Suprapubic skin (tissue), 4 donors: ENCODE measurements at places on chromosomes 3 and 15.

DNA sequence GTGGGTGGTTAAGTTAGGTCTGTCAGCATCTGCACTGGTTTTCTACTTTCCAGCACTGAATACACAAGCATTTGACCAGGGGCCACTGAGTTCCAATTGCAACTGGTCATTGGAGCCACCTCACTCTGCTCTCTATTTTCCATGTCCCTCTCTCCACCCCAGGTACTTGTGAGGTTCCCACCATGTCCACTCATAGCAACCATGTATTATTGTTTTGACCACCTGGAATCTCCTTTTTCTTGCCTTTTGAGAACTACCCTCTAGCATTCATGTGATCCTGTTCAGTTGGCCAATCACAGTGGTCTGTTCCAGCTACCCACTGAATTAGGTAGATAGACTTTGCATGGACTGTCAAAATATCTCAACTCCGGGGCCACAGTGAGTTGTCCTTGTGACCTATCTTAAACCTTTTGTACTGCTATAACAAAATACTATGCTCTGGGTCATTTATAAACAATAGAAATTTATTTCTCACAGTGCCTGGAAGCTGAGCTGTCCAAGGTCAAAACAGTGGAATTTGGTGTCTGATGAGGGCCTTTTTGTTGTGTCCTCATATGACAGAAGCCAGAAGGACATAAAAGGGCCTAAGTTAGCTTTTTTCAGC, 20.2 kb upstream of the TM4SF18 start:
- H3K27me3 ChIP-seq = no peaks in the 10 kb centered on the region
- no peak for DNase-seq
- H3K4me1 ChIP-seq = no peaks in the 10 kb centered on the region
- no peak overlapping the region for H3K4me3 ChIP-seq
- H3K27ac ChIP-seq = no peak overlapping the region

- no peak overlapping the region for H3K27ac ChIP-seq
- DNase-seq = no peak
- no peak overlapping the region for H3K4me3 ChIP-seq
- H3K4me1 ChIP-seq = no peaks in the 10 kb centered on the region
- peaks cover 30% of the 10 kb centered on the region for H3K36me3 ChIP-seq
- no peaks in the 10 kb centered on the region for H3K27me3 ChIP-seq
Observed at GRCh38 chr15:61871926-61872522, 188.2 kb downstream of the VPS13C start.

DNA sequence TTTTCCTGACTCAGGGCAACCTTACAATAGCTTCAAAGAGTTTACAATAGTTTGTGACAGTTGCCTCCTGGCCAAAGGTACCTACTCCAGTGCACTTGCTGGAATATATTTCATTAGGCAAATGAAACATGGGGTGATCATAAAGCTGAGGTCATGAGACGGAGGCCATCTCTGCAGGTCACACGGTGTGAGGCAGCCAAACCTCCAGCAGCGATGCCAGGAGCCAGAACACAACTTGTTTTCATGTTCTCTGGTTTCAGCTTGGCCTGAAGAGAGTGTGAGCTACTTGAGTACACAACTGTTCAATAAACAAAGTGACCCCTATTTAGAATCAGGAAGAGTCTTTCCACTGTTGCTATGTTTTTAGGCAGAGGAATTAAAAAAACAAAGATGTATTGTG, 42.7 kb upstream of the PYGO1 start:
- no peaks in the 10 kb centered on the region for H3K36me3 ChIP-seq
- H3K4me1 ChIP-seq = peaks cover 6% of the 10 kb centered on the region
- no peak overlapping the region for H3K27ac ChIP-seq
- no peak for DNase-seq

- H3K4me1 ChIP-seq = no peaks in the 10 kb centered on the region
- no peaks in the 10 kb centered on the region for H3K36me3 ChIP-seq
- no peak overlapping the region for H3K27ac ChIP-seq
- no peak for DNase-seq
Observed at GRCh38 chr3:61725851-61726333, 164.5 kb downstream of the PTPRG start.

- peaks cover 14% of the 10 kb centered on the region for H3K4me1 ChIP-seq
- H3K27me3 ChIP-seq = no peaks in the 10 kb centered on the region
- no peak overlapping the region for H3K4me3 ChIP-seq
- no peaks in the 10 kb centered on the region for H3K36me3 ChIP-seq
- H3K27ac ChIP-seq = no peak overlapping the region
- no peak for DNase-seq
Observed at GRCh38 chr3:195553268-195553667, 10.1 kb upstream of the PPP1R2 start.

DNA sequence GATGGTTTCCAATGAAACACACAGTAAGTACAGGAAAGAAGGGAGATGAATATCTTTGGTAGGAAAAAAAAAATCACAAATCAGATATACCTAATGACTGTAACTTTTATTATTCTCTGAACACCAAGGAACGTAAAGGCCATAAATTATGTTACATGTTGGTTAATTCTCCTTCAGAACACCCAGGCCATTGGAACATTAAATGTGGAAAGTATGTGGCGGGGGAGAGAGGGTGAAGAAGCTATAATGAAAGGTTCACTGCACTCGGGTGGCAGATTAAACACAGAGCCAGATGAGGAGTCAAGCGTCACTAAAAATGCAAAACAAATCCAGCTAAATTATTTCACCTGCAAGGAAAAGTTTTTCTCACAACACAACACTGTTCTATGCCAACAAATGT, 193.8 kb downstream of the FHIT start:
- H3K27ac ChIP-seq = no peak overlapping the region
- H3K4me1 ChIP-seq = peaks cover 5% of the 10 kb centered on the region
- no peak overlapping the region for H3K4me3 ChIP-seq
- DNase-seq = no peak
- no peaks in the 10 kb centered on the region for H3K36me3 ChIP-seq

- no peaks in the 10 kb centered on the region for H3K36me3 ChIP-seq
- no peak for DNase-seq
- no peak overlapping the region for H3K27ac ChIP-seq
- H3K27me3 ChIP-seq = no peaks in the 10 kb centered on the region
Observed at GRCh38 chr3:143951351-143951971, 20.2 kb upstream of the DIPK2A start.

DNA sequence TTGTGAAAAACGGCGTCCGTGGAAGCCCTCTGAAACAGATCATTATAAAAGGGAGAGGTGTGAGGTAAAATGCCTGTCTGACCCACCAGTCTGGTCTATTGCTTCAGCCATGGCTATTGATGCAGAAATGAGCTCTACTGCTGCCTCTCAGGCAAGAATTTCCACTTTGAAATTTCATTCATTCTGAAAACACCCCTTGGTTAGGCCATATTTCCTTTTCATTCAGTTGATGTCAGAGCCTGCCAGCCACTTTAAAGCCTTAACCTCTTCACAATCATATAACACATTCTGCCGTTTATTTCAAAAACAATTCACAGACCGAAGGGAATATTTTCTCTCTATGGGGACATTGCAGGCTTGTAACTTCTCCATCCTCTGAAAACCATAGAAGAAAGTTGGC, 71.9 kb downstream of the FOXB1 start:
- H3K4me3 ChIP-seq = no peak overlapping the region
- no peaks in the 10 kb centered on the region for H3K27me3 ChIP-seq
- no peak for DNase-seq
- no peaks in the 10 kb centered on the region for H3K36me3 ChIP-seq

DNA sequence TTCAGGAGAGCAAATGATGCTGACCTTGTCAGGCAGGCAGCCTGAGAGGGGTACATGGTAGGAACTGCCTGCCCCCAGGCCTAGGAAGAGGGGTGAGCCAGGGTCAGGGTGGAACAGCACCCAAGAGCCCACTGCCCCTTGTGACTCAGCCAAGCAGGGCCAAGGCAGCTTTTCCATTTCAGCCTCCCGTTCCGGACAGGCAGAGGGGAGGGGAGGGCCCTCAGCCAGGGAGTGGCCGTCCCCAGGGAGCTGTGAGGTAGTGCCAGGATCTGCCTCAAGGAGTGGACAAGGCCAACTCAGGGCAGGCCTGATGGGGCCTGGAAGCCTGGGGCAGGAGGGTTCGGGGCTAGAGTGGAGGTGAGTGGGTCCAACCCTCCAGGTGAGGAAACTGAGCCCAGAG, 5.1 kb upstream of the ANKRD63 start:
- no peaks in the 10 kb centered on the region for H3K36me3 ChIP-seq
- no peak overlapping the region for H3K4me3 ChIP-seq
- H3K27me3 ChIP-seq = peaks cover 19% of the 10 kb centered on the region
- no peak overlapping the region for H3K27ac ChIP-seq

DNA sequence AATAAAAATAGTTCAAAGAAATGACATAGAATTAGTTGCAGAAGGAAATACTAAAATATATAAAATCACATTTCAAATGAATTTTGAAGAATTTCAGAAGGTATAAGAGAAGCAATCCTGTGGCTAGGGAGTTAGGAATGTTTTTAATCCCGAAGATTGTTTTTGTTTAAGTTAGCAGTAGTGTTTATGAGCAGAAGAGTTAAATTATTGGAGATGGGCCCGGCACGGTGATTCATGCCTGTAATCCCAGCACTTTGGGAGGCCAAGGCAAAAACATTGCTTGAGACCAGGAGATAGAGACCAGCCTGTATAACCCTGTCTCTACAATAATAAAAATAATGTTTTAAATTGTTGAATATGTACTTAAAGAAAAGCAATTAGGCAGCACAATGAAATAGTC, 432.5 kb downstream of the MFSD1 start:
- no peak overlapping the region for H3K27ac ChIP-seq
- DNase-seq = no peak
- no peak overlapping the region for H3K4me3 ChIP-seq
- H3K27me3 ChIP-seq = no peaks in the 10 kb centered on the region
- H3K36me3 ChIP-seq = no peaks in the 10 kb centered on the region

DNA sequence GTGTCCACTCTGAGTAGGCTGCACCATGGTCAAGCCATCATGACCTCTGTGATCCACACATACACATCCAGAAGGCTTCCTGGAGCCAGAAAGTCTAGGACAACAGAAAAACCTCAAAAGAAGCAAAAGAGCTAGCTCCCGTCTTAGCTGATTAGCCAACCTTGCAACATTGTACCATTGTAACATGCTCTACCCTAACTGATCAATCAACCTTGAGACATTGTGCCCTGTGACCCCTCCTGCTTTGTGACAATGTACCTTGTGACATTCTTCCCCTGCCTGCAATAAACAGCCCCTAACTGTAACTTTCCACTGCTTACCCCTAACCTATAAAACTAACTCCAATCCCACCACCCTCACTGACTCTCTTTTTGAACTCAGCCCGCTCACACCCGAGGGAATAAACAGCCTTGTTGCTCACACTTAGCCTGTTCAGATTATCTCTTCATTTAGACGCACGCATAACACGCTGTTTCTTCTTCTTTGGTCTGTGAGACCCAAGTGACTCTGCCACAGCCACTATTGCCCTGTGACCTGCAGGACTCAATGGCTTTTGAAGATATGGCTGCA, 1104.6 kb downstream of the OTOL1 start:
- no peaks in the 10 kb centered on the region for H3K36me3 ChIP-seq
- no peak overlapping the region for H3K4me3 ChIP-seq
- H3K27ac ChIP-seq = no peak overlapping the region
- no peaks in the 10 kb centered on the region for H3K4me1 ChIP-seq
- no peak for DNase-seq
- H3K27me3 ChIP-seq = no peaks in the 10 kb centered on the region

GRCh38 chr15:85539491-85539890, 159.1 kb downstream of the AKAP13 start:
- no peaks in the 10 kb centered on the region for H3K27me3 ChIP-seq
- H3K4me1 ChIP-seq = peaks cover 54% of the 10 kb centered on the region
- no peak overlapping the region for H3K27ac ChIP-seq
- H3K36me3 ChIP-seq = no peaks in the 10 kb centered on the region

DNA sequence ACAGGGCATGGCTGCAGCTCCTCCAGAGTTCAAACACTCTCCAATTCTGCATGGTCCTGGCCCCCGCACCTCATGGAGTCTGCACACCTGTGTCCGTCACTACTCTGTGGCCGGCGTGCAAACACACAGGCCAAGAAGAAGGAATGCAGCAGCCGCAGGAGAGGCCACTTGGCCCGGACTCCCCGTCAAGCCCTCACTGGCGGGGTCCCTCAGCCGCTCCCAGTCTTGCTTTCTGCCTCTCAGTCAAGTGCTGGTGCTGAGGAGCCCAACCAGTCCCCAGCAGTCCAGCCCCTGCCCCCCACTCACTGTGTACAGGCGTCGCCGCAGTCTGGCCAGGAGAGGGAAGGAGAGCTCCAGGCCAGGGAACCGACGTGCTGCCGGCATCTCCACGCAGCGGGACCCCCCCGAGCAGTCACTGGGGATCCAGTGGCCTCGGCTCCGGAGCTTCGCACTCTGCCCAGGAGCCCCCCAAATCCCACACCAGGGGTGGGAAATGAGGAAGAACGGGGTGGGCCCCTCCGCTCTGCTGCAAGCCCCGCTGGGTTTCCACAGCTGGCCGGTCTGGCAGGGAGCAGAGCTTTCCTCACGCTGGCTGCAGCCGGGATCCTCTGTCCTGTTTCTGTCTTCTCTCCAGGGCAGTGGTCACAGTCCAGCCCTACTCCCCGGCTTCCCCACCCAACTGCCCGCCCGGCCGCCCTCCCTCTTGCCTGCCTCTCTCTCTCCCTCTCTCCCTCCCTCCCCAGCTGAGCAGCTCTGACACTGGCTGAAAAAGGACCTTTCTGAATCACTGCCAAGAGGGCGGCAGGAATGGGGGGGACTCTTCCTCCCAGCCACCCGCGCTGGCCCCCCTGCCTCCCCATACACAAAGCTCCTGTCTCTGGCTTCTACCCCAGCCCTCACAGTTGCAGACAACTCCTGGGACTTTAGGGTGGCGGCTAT, 16.0 kb downstream of the TNK2 start:
- peaks cover 6% of the 10 kb centered on the region for H3K36me3 ChIP-seq
- H3K4me1 ChIP-seq = peaks cover 58% of the 10 kb centered on the region
- H3K27ac ChIP-seq = no peak overlapping the region
- no peak for DNase-seq
- H3K27me3 ChIP-seq = no peaks in the 10 kb centered on the region
- peak overlapping the region; percentile 29 for H3K4me3 ChIP-seq

DNA sequence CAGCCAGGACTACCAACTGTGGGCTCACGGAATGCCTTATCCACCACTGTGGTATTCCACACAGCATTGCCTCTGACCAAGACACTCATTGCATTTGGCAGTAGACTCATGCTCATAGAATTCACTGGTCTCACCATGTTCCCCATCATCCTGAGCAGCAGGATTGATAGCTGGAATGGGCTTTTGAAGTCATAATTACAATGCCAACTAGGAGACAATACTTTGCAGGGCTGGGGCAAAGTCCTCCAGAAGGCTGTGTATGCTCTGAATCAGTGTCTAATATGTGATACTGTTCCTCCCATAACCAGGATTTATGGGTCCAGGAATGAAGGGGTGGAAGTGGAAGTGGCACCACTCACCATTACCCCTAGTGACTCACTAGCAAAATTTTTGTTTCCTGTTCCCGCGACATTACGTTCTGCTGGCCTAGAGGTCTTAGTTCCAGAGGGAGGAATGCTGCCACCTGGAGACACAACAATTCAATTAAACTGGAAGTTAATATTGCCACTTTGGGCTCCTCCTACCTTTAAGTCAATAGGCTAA, 58.6 kb upstream of the CCDC80 start:
- no peaks in the 10 kb centered on the region for H3K36me3 ChIP-seq
- H3K4me3 ChIP-seq = no peak overlapping the region
- H3K4me1 ChIP-seq = peaks cover 3% of the 10 kb centered on the region
- DNase-seq = no peak
